Retinal pigment epithelial cell (primary cell): ENCODE measurements at places on chromosomes 2 and 18.

DNA sequence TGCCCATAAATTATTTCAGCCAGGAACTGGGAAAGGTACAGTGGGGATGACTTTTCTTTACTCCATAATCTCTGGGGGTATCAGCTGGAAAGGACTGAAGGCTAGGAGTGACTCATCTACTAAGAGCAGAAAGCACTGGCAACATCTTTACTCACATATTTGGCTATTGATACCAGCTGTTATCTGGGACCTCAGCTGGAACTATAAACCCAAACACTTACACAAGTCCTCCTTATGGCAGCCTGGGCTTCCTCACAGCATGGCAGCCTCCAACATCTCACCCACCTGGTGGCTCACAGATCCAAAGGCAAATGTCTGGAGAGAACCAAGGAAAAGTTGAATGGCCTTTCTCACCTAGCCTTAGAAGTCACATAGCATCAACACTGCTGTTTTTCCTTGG lies 379.0 kb upstream of the RND3 start:
- DNase-seq = no peak

GRCh38 chr2:182069908-182070307 lies 84.3 kb downstream of the PPP1R1C start:
- DNase-seq = no peak

- DNase-seq = no peak
Measured at GRCh38 chr2:119674711-119675500, 4.1 kb upstream of the TMEM177 start.

DNA sequence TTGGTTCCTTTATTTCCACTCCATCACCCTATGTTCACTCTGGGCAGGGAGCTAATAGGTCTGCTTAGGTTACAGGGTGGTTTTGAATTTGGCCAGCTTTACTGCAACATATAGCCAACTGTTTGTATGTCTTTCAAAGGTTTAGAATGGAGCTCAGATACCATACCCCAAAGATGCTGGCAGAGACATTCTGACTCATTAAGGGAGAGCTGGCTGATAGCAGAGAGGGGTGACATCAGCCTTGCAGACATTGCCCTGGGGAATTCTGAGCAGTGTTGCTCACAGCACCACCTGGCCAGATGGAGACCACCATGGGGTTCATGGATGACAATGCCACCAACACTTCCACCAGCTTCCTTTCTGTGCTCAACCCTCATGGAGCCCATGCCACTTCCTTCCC lies 2.1 kb downstream of the PROKR1 start:
- DNase-seq = no peak

- DNase-seq = no peak
Measured at GRCh38 chr2:1686784-1687105, 57.6 kb downstream of the PXDN start.
